Bronchial epithelial cell (primary cell): ENCODE measurements at places on chromosomes 6 and 20.

- DNase-seq = no peak
Observed at GRCh38 chr6:84379142-84379541, 151.7 kb upstream of the CEP162 start.

GRCh38 chr6:43770372-43771209 lies 580 bp downstream of the VEGFA start:
- peak; percentile 33 for DNase-seq

DNA sequence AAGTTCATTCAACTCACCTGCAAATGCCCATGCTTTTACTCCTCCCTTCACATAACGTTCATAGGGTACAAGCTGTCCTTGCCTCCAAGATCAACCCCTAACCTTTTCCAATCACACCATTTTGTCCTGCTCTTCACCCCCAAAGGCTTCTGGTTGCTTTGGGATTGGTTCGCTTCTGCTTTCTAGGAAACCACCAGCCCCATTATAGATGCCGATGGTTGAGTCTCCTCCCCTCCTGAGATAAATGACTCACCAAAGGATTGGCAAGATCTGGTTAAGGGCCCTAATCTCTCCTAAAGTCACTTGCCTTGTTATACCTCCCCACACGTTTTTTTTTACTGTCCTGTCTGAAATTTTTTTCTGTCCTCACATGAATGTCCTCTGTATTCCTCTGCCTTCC lies 311.4 kb downstream of the HACE1 start:
- no peak for DNase-seq

GRCh38 chr6:50706575-50706974 lies 6.8 kb upstream of the TFAP2D start:
- no peak for DNase-seq
